ENCODE measurements at places on chromosomes 1 and 21. TPM values are rescaled to one million over a fixed set of nuclear protein-coding genes. Genes with fewer than 3 reads are reported as not detected.

- H3K4me1 ChIP-seq: peaks cover 6% of the 10 kb centered on the region
- H3K27me3 ChIP-seq: no peaks in the 10 kb centered on the region
- no peak for DNase-seq
- no peak overlapping the region for H3K4me3 ChIP-seq
- H3K27ac ChIP-seq: peak overlapping the region; percentile 57
Observed at GRCh38 chr1:234845097-234845660, 235.2 kb upstream of the IRF2BP2 start.

DNA sequence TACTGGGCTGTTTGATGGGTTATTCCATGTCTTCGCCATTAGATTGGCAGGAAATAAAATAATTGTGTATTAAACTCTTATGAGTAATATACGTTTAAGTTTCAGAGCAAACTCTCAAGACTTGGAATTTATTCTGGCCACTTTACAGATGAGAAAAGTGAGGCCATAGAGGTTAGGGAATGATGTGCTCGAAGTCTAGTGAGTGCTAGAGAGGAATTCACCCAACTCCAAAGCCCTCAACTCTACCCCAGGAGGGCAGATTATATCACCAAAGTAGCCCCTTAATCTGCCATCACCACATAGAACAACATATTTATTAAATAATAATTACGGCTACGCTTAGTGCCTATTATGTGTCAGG, 440 bp upstream of the MUL1 start:
- H3K4me3 ChIP-seq: peak overlapping the region; percentile 86
- H3K27me3 ChIP-seq: no peaks in the 10 kb centered on the region
- H3K36me3 ChIP-seq: peaks cover 5% of the 10 kb centered on the region

DNA sequence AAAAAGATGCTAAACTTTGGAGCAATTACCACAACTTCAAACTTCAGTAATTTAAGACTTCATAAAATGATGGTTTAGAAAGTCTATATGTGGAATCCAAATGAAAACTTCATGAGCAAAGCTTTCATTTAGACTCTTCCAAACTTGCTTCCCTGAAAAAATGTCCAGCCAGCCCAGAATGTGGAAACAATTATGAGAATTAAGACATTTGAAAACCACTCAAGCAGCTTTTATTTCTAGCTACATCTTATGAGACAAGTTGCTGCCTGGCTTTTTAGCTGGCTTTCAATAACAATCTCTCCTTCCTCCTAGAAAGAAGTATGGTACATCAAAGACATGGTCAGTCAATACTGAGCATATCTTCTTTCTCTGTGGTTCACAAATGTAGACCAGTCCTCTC, 21.8 kb downstream of the LPAR3 start:
- no peak for DNase-seq
- H3K27ac ChIP-seq: no peak overlapping the region
- H3K4me3 ChIP-seq: no peak overlapping the region
- H3K4me1 ChIP-seq: no peaks in the 10 kb centered on the region
- no peaks in the 10 kb centered on the region for H3K27me3 ChIP-seq

DNA sequence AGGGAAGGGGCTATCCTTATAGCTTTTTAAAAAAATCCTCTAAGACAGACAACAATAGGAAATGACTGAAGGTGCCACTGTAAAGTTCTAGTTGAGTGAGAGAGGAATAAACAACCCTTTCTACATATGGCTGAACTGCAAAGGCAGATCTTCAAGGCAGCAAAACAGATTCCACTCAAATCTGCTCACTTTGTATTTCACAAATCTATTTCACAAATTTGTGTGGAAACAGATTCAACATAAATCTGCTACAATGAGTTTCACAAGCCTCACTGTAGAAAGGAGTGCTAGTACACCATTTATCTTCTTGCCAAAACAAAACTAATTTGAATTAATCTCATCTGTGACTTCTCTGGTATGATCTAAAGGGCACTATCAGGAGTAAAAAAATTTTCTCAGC, 451.3 kb downstream of the PLA2G4A start:
- no peak overlapping the region for H3K4me3 ChIP-seq
- no peak overlapping the region for H3K27ac ChIP-seq
- H3K36me3 ChIP-seq: no peaks in the 10 kb centered on the region
- no peaks in the 10 kb centered on the region for H3K27me3 ChIP-seq

DNA sequence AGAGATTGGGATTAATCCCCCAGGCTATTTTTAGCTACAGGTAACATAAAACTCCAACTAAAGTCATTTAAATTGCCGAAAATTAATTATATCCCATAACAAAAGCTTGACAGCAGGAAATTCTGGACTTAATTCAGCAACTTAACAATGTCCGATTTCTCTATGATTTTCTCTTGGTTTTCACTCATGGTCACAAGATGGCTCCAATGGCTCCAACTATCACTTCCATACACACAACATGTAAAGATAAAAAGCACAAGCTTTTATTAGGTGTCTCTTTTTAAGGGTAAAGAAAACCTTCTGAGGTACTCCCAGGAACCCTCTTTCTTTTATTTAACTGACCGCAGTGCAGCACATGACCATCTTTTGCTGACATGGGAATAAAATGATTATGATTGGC, 363.5 kb upstream of the PTBP2 start:
- H3K4me3 ChIP-seq: no peak overlapping the region
- H3K27me3 ChIP-seq: no peaks in the 10 kb centered on the region
- no peak for DNase-seq
- no peaks in the 10 kb centered on the region for H3K4me1 ChIP-seq

GRCh38 chr1:90851711-90852050, 134.6 kb upstream of the BARHL2 start:
- no peak overlapping the region for H3K27ac ChIP-seq
- peaks cover 10% of the 10 kb centered on the region for H3K4me1 ChIP-seq
- DNase-seq: no peak
- H3K27me3 ChIP-seq: peaks cover 33% of the 10 kb centered on the region

GRCh38 chr21:45593162-45594022, 50.1 kb upstream of the PCBP3 start:
- H3K27ac ChIP-seq: no peak overlapping the region
- H3K4me1 ChIP-seq: peaks cover 9% of the 10 kb centered on the region
- no peaks in the 10 kb centered on the region for H3K36me3 ChIP-seq
- DNase-seq: no peak
- H3K4me3 ChIP-seq: no peak overlapping the region

DNA sequence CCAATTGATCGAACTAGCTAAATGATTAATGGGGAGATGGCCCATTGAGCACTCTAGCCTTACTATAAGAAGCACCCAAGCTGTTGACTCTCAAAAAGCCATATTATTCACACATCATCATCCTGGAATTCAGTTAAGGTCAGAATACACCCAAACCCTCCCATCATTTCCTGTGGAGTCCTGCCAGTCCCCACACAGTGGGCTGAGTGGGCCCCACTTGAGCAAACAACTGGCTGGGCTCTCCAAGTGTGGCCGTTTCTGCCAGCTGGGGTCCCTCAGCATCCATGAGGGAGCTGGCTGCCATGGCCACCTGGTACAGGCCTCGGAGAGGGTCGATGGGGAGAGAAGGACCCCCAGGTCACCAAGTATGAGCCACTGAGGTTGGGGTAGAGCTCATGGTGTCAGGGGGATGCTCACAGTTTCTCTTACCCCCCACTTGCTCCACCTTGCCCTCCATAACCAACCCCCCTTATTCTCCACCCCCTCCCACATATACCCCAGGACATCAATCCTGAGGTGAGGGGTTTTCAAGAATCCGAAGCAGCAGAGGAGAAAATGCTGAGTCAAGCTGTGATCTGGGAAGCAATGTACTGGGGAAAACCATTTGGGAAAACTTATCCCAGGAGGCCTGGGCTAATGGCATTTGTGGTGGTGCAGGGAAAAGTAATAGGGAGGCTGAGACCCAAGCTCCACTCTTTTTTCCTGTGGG, 60.3 kb downstream of the UBE2T start:
- DNase-seq: no peak
- H3K36me3 ChIP-seq: no peaks in the 10 kb centered on the region
- H3K27ac ChIP-seq: no peak overlapping the region
- no peaks in the 10 kb centered on the region for H3K27me3 ChIP-seq

DNA sequence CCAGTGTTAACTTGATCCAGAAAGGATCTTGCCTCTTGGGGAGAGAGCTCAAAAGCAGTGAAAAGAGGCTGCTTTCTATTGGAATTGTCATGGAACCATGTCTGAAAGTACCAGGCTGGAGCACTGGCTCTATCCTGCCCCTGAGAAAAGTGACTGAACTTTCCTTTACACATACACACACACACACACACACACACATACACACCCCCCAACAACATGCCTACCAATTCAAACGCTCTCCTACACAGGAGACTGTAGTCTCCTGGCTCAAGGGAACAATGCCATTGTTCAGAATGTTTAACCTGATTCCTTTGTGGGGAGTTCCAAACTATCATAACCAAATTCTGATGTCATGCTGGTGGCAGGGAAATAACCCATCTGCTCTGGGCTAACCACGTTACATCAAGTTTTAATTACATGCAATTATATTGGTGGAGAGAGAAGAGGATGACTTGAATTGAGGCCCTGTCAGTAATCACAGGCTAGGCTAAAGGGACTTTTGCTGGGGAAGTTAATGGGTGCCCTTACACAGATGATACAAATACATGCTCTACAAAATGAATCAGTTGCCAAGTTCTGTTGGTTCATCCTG, 52.3 kb upstream of the DUSP10 start:
- no peaks in the 10 kb centered on the region for H3K27me3 ChIP-seq
- no peak overlapping the region for H3K4me3 ChIP-seq
- no peak overlapping the region for H3K27ac ChIP-seq
- H3K36me3 ChIP-seq: no peaks in the 10 kb centered on the region

- no peak overlapping the region for H3K4me3 ChIP-seq
- no peaks in the 10 kb centered on the region for H3K27me3 ChIP-seq
- H3K36me3 ChIP-seq: no peaks in the 10 kb centered on the region
- no peak for DNase-seq
- no peaks in the 10 kb centered on the region for H3K4me1 ChIP-seq
Observed at GRCh38 chr1:22488319-22488718, 36.7 kb downstream of the ZBTB40 start.

- H3K36me3 ChIP-seq: no peaks in the 10 kb centered on the region
- H3K4me3 ChIP-seq: no peak overlapping the region
- H3K4me1 ChIP-seq: no peaks in the 10 kb centered on the region
- DNase-seq: no peak
Observed at GRCh38 chr21:35923971-35924370, 136.4 kb downstream of the SETD4 start.

GRCh38 chr1:69947837-69948236, 257.5 kb downstream of the LRRC40 start:
- H3K4me3 ChIP-seq: no peak overlapping the region
- no peak for DNase-seq
- H3K27me3 ChIP-seq: no peaks in the 10 kb centered on the region
- no peak overlapping the region for H3K27ac ChIP-seq
- H3K4me1 ChIP-seq: no peaks in the 10 kb centered on the region

Gene TMPRSS2
- total RNA-seq: 0.88 TPM

Gene TLR5
- total RNA-seq: 3.0 TPM

Gene FCMR
- 0.89 TPM for total RNA-seq

Gene GPR157
- total RNA-seq: 1.7 TPM

Gene NBPF6
- total RNA-seq: not detected

Gene SLC9C2
- total RNA-seq: 1.3 TPM

Measured in spinal cord (tissue), 10 donors.